ENCODE measurements at places on chromosomes 13 and 19.

- DNase-seq, result no peak
Observed at GRCh38 chr13:110168999-110169933, 137.7 kb downstream of the COL4A1 start.

DNA sequence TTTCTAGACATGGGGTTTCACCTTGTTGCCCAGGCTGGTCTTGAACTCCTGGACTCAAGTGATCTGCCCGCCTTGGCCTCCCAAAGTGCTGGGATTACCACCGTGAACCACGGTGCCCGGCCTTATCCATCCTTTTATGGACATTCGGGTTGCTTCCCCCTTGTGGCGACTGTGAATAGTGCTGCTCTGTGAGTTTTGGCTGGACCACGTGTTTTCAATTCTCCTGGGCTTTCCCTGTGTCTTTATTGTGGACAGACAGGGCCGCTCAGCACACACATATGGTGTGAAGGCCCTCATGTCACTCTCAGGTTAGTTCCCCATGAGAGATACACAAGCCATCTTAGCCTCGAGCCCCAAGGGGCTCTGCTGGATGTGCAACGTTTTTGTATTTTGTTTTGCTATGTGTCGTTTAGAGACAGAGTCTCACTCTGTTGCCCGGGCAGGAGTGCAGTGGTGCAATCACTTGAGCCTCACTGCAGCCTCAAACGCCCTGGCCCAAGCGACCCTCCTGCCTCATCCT is 40.5 kb downstream of the MAU2 start:
- DNase-seq, result peak; percentile 72

DNA sequence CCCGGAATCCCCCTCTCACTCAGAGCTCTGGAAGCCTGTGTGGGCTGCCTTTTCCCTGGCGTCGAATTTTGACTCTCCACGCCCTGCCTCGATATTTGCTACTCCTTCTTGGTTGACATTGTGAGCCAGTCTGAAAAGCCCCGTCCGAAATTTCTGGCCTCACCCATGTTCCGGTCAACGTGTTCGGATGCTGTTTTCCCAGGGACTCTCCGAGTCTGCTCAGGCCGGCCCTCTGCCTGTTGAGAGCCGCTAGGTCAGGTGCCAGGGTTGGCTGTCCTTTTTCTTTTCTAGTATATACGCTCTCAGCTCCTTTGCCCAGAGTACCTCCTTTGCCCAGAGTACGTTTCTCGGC is 6.8 kb upstream of the DGKH start:
- no peak for DNase-seq

- DNase-seq, result no peak
Observed at GRCh38 chr13:83710133-83710515, 172.2 kb downstream of the SLITRK1 start.

DNA sequence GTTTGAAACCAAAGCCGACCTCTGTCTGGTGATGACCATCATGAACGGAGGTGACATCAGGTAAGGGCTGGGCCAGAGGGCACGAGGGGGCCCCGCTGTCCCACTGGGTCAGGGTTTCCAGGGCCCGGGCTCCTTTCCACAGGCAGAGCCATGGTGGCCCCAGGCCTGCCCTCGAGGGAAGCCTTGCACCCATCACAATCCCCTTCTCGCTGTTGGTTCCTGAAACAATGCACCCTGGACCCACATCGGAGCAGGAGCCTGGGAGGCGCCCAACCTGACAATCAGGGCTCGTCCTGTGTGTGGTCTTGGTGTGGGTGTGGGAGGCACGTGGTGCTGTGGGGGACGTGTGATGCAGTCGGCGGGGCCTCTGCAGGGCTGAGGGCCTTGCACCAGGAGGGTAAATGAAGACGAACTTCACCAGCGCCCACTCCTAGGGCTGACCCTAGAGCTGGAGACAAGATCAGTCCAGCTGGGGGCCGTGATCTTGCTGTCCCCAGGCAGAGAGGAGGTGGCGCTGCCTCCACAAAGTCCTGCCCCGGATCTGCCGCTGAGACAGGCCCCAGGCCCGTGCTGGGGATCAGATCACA is 2.8 kb downstream of the GRK1 start:
- DNase-seq, result no peak

DNA sequence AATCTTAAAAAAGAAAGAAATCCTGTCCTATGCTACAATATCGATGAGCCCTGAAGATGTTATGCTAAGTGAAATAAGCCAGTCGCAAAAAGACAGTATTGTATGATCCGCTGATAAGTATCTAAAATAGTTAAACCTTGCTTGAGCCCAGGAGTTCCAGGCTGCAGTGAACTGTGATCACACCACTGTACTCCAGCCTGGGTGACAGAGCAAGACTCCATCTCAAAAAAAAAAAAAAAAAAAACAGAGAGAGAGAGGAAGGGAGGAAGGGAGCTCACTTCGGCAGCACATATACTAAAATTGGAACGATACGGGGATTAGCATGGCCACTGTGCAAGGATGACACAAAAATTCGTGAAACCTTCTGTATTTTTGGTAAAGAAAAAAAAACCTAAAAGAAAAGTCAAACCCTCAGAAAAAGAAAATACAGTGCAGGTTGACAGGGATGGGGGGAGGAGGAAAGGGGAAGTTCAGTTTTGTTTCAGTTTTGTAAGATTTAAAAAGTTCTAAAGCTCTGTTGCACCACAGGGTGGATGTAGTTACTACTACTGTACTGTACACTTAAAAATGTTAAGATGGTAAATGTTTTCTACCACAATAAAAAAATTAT is 8.4 kb downstream of the CLASRP start:
- DNase-seq, result no peak

DNA sequence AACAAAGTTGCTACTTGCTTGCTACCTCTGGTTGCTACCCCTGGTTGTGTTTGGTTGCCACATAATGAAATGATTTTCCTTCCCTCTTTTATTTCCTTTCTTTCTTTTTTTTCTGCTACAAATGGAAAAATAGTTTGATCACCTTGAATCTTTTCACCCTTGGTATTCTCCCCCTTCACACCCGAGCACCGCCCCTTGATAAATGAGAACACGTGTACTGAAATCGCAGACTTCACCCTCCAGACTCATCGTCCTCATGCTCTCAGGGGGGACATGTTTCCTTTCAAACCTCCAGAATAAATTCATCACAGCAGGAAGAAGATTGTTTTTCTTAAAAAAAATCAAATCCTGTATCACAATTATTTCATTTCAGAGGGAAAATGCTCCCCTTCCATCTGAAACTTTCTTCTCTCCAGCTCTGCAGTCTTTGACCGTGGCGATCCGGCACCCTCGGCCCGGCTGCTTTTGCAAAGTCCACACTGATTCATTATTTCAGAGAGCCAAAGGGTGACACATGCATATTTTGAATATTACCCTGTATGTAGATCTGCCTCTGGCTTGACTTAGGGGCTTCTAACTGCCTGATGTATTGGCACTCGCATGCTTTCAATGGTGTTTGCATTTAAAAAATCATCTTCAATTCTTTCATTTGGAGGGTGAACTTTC is 222.6 kb upstream of the MAB21L1 start:
- no peak for DNase-seq

DNA sequence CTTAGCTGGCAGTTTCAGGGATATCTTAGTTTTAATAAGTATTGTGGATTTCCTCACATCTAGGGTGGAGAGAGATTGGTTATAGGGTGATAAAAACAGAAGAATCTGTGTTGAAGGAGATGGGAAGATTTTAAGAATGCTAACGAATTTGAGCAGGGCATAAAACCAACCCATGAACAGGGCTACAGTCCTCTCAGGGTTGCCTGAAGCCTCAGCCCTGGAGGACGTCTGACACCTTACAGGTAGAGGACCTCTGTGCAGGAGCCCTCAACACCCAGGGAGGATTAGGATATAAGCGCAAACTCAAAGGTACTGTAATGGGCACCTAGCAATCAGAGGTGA is 461 bp upstream of the WASF3 start:
- no peak for DNase-seq

- no peak for DNase-seq
Observed at GRCh38 chr19:24078680-24079079, 8.3 kb upstream of the ZNF254 start.

DNA sequence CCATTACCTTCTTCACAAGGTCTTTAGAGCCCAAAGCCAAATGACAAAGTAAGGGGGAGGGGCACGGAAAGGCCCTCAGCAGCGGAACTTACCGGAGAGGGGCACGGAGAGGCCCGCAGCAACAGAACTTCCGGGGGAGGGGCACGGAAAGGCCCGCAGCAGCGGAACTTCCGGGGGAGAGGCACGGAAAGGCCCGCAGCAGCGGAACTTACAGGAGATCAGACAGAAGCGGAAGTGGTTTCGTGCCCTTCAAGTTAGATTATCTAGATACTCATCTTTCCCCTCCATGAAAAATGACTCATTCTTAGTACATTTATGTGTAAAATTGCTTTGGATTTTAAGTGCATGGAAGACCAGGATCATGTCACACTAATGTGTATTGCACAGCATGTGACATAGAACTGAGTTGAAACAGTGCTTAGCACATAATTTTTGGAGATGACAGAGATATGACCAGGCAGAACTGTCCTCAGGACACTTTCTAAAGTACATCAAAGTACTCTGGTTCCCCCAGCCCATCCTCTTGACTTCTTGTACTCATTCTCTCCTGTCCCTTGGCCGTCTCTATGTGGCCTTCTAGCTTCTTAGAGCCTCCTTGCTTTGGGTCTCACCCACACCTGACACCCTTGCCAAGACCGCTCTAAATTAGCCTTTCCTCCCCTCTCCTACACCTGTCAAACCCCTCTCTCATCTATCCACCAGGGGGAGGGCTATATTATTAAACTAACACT is 25.7 kb upstream of the TPTE2 start:
- DNase-seq, result peak; percentile 89

DNA sequence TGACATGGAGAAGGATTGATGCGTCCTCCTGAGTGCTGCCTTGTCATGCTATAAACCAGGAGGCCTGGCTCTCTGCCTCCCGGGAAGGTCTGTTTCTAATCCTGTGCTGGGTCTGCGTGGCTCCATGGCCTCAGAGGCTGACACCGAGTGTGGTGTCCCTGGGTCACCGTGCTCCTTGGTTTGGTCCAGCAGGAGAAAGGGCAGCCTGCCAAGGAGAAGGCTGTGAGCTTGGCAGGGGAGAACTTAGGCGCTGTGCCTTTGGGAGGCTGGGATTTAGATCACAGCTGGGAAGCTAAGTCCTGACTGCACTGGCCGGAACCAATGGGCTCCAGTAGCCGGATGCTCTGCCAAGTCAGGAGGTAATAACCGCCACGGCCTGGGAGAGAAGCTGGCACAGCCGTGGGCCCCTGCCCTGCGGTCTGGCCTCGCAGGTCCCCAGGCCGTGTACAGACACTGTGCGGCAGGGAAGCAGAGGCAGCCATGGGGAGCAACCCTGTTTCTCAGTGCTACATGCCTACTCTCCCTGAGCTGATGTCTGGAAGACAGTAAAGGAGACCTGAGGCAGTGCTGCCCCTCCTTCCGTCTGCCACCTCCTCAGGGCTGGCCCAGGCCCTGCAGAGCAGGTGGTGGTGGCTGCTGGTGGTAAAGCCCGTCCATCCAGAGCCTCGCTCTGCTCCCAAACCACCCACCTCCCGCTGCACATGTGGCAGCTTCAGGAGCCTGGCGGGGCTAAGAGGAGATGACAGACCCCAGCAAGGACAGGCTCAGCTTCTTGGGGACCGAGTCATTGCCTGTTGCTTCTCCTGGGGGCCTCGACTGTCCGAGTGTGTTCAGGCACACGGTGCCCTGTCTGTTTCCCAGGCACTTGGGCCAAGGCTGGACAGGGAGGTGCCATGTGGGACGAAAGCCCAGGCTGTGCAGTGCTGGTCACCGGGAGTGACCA is 44.9 kb downstream of the C13orf46 start:
- DNase-seq, result peak; percentile 54

DNA sequence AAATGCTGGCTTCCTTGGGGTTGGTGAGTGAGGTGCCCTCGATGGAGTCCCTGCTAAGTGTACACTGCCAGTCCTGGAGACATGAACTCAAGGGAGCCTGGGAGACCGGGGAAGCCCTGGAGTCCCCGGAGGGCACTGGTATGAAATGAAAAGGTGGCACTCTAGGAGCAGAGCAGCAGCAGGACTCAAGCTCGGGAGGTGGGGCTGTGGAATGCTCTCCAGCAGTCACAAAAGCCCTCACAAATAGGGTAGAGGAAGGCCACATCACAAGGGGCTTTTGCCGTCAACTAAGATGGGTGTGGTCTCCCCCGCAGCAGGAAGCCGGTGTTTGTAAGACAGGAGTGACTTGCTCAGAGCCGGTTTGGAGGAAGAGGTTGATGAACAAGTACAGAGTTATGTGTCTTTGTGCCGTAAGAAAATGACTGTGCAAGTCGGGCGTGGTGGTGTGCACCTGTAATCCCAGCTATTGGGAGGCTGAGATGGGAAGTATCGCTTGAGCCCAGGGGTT is 19.3 kb downstream of the CCNE1 start:
- no peak for DNase-seq

GRCh38 chr13:101614491-101614890 is 162.0 kb downstream of the ITGBL1 start:
- DNase-seq, result no peak

DNA sequence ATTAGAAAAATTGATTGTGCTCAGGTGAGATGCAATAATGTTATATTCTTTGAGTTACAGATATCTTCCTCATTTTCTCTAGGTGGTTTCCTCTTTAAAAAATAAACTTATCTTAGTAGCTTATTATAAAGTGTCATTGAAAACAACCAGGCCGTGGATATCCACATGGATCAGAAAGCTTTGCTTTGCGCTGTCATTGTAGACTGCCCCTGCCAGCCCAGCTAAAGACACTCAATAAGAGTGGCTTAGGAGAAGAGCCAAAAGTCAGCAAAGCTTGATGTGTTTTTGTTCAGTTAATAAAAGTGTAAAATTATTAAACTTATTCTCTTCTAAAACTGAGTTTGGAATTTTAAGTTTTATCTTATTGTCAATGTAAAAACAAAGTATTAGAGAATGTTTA is 34.4 kb downstream of the TPP2 start:
- no peak for DNase-seq

DNA sequence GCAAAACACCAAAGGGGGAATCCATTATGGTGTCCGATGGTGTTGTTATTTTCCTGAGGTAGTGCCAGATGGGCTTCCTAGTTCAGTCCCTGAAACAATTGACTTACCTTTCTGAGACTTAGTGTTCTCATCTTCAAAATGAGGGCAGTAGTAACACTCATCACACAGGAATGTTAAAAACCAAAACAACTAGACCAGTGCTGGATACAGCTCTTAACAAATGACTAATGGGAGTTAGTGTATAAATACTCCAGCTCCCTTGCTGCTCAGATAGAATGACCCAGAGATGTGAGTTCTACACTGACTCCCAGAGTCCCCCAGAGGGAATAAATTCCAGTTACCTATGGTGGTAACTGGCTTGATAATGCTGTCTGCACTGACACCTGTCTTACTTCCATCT is 49.9 kb downstream of the MBD3L2B start:
- DNase-seq, result no peak

DNA sequence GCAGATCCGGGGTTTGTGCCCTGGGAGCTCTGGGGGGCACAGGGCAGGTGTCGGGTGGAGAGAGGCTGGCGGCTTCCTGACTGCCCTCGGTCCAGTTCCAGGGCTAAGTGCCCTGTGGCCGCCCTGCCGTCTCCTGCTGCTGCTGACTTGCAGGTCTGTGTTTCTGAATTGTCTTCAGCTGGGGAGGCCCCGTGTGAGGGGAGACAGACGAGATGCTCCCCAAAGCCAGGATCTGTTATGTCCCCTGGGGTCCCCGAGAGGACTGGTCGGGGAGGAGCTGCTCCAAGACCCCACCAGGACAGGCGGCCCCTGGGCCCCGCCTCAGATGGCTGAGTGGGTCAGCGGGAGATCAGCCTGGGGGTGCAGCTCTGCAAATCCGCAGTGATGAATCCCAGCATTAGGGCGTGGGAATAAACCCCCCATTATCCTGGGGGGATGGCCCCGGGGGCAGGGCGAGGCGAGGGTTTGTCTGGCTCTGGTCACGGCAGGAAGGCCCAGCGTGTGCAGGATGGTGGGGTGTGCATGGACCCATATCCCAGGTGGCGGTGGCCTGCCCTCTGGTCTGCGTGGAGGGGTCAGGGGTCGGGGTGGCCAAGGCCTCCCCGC is 4.7 kb downstream of the HCN2 start:
- no peak for DNase-seq

Data from natural killer cell treated with Interleukin-12 subunit alpha and Interleukin-12 subunit beta and Interleukin-15 and Interleukin-18, amount 100 ng/mL, for 72 hours (primary cell).